ENCODE measurements at places on chromosomes 6 and 20.

DNA sequence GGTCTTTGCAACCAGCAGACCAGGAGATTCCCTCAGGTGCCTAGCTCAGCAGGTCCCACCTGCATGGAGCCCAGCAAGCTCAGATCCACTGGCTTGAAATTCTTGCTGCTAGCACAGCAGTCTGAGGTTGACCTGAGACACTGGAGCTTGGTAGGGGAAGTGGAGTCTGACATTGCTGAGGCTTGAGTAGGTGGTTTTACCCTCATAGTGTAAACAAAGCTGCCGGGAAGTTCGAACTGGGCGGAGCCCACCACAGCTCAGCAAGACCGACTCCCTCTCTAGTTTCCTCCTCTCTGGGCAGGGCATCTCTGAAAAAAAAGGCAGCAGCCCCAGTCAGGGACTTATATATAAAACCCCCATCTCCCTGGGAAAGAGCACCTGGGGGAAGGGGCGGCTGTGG, 34.3 kb downstream of the PRSS35 start:
- no peak for DNase-seq

DNA sequence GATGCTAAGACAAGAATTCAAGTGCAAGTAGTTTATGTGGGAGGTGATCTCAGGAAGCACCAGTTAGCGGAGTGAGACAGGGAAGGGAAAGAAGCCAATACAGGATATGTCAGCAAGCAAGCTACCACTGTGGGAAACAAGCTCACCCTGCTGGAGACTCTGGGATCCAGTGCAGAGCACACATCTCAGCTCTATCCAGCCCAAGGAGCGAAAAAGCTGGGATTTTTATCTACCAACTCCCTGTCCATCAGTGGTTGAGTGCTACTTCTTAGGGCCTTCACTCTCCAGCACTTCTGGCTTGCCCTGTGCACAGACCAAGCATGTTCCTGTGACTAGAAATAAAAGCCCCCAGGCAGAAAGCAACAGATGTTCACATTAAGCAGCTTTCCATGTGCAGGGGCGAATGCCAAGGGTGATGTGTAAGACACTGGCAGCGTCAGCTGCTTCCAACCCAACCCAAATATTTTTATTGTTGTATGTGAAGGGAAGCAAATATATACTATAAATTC, 10.8 kb upstream of the RNF24 start:
- no peak for DNase-seq

DNA sequence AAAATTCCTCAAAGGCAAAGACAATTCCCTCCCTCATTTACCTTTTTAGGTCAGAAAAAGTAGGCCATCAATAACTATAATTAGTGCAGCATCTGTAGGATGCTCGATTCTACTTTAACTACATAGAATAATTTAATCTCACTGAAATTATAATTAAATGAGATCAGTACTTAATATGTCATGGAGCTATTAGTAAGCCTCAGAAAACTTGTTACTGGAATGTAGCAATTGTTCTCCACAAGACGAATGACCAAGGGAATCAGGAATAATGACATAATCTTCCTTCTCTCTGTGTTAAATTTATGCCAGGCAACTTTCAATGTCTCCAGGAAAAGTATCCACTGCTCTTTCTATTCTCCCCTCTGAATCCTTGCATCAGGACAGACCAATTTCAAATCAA, 34.1 kb downstream of the SESN1 start:
- no peak for DNase-seq

DNA sequence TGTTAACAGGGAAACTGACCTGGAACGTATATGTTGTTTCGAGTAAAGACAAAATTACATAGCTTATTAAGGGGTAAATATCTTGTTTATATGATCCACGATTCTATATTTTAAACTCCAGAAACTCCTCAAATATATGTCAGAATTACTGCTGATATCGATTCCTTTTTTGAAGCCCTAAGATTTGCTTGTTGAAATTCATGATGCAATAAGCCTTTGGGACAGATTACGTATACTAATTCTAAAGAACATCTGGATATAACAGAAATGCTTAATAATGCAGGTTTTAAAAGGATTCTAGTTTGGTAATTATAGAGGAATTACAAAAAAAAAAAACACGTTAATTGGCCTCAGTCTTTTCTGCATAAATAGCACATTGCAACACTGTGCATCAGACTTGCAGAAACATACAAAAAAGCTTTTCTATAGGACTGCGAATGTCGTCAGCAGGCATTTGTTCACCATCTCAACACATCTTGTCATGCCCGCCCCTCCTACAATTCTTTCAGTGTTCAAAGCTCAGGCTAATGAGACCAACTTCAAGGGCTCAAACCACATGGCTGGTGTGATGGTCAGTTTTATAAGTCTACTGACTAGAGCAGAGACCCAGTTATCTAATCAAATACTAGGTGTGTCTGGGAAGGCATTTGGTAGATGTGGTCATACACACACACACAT, 74.9 kb downstream of the AGPAT4 start:
- DNase-seq, result no peak

GRCh38 chr6:109253366-109253765, 128.9 kb downstream of the CD164 start:
- no peak for DNase-seq

DNA sequence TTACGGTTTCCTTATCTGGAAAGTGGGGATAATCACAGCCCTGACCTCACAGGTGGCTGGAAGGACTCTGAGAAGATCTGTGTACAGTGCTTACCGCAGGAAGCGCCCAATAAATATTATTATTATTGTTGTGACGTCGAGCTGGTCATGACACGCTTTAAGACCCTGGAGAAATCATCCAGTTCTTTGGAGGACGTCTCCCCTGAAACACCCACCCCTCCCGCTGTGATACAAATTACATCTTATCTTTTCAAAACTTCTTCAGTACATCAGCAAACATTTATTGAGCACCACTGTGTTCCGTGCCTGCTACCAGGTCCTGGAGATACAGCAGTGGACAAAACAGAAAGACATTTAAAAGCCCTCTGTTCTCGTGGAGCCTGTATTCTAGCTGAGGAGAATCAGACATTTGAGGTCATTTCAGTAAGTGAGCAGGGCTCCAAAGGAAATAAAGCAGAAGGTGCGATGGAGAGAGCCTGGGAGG, 118.7 kb downstream of the CEBPB start:
- DNase-seq, result no peak

GRCh38 chr20:16299897-16300296, 273.4 kb downstream of the KIF16B start:
- DNase-seq, result no peak

- no peak for DNase-seq
Observed at GRCh38 chr6:148974351-148974750, 227.5 kb downstream of the UST start.

DNA sequence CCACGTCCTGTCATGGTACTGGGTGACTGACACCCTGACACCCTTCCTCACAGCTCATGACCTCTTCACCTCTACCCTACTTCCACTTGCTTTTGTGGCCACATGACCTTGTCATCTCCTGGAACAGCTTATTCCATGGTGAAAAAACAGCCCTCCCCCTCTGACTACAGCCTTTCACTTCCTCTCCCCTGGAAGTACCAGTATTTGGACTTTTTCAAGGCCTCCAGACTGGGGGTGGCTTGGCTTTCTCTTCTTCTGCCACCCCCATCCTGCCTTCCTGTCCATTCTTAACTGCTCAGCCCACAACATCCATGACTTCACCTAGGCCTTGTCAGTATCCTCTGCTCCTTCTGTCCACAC, 168.4 kb downstream of the CARMIL1 start:
- DNase-seq, result peak; percentile 44

- DNase-seq, result no peak
Observed at GRCh38 chr20:11546939-11547338, 370.8 kb upstream of the BTBD3 start.

DNA sequence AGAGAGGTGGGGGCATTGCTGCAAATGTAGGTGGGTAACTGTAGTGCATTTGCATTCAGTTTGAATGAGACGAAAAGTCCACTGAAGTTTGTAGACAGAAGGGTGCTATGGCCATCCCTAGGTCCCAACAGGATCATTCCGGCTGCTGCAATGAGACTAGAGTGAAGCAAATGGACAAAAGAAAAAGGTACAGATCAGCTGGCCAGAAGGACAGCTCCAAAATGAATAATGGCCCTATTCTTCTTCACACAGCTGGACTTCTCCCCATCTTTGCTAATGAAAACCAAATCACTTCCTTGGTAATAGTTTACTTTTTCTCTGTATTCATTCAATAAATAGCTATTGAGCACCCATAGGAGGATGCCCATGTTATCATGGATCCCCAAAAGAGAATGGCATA, 56.4 kb upstream of the TPD52L1 start:
- DNase-seq, result no peak

DNA sequence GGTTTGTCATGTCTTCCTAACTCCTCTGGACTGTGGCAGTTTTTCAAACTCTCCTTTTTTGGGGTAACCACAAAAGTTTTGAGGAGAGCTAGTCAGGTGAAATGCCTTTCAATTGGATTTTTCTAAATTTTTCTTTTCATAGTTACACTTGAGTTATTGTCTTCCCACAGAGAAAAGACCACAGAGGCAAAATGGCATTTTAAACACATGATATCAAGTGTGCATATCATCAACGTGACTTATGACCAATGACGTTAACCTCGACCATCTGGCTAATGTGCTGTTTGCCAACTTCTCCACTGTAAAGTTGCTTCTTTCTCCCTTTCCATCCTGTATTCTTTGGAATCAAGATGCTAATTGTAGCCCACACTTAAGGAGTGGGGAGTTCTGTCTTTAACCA, 41.3 kb upstream of the SNAP25 start:
- DNase-seq, result no peak

DNA sequence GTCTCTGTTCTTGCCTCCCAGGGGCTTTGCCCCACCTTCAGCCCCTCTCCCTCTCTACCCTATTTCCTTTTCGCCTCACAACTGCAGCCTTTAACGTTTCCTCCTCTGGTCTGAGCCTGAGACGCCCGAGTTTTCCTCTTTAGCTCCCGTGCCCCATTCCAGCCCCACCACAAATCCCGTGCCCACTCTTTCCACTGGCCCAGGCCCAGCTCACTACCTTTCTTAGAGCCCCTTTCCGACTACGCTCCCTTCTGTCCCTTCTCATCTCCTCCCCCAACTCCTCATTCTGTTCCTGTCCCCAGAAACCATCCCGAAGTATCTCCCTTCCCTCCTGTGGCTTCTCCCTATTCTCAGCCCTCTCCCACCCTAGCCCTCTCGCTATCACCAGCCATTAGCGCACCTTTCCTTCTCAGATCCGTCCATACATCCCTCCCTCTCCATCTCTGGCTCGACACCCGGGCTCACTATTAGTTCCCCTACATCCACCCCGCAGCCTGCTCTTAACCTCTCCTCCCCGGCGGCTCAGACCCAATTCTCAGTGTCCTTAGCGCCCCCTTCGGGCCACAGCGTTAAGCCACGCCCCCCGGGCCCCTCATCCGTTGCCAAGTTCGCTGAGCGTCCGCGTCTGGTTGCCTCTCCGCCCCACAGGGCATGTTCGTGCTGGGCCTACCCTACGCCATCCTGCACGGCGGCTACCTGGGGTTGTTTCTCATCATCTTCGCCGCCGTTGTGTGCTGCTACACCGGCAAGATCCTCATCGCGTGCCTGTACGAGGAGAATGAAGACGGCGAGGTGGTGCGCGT, 2.7 kb downstream of the SLC32A1 start:
- DNase-seq, result peak; percentile 47

DNA sequence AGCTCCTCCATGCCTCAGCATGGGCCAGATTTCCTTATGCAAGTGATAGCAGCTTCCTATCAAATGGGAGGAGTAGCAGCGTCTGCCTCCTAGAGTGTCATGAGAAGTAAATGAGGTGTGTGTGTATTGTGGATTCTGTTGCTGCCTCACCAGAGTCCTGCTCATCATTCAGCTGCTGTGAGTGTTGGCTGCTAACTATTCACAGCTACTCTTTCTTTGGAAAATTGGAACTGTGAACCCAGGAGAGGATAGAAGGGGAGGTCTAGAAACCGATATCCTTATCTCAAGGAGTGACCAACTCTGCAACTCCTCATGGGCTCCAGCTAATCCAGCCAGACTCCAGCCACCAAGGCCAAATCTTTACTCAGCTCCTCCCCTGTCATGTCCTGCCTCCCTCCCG, 63.3 kb downstream of the TOX2 start:
- DNase-seq, result no peak

- DNase-seq, result no peak
Observed at GRCh38 chr6:70657706-70658105, 10.0 kb upstream of the SMAP1 start.

DNA sequence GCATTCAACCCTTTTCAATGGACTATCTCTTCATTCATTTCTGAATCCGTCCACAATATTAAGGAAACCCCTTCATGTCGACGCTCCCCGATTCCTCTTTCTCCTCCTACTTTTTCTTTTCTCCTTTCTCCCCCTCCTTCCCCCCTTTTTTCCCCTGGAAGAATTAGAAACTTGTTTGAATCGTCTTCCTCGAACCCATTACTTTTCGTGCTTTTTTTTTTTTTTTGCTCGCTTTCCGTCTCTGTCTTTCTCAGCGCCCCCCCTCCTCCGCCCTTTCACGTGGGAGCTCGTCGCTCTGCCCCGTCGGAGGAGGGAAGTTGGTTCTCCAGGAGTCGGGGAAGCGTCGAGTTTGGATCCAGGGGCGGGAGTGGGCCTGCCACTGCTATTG, 2.3 kb upstream of the NKX2-2 start:
- DNase-seq, result no peak

GRCh38 chr20:51553897-51554486, 11.5 kb upstream of the NFATC2 start:
- DNase-seq, result no peak

- no peak for DNase-seq
Observed at GRCh38 chr20:40763646-40764295, 74.7 kb upstream of the MAFB start.

DNA sequence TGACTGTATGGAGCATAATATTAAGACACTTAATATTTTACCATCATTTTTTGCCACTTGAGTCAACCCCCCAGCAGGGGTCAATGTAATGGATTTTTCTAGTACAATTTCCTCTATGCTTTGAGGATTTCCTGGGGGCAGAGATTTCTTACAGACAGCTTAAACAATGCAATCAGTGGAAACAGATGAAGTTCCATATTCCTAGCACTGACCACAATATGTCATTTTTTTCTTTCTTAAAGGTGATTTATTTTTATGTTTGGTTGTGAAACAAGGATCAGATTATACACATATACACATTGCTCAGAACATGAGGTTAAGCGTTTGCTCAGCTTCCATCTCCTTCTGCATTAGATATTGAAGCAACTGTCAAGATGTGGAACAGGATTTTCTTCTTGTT, 82.0 kb upstream of the ID4 start:
- DNase-seq, result no peak

GRCh38 chr6:101276066-101276465, 117.4 kb upstream of the GRIK2 start:
- DNase-seq, result no peak

GRCh38 chr6:48928937-48929336, 534.1 kb downstream of the MMUT start:
- DNase-seq, result no peak

DNA sequence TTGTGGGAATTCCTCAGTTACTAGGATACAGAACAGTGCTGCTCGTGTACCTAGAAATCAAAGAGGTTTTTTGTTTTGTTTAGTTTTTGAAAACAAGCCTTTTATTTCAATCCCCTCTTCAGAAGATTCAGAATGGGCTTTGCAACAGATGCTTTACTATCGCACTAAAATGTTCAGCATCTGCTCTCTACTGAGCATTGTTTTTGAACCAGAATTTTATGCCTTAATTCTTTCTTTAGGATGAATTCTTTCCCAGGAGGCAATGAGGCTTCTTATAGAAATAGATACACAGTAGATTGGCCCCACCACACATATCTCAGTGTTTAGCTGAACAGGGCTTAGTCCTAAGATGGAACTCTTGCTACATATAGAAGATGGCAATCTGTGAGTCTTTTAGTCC, 95.9 kb upstream of the SPACA1 start:
- DNase-seq, result no peak

GRCh38 chr20:9215539-9215938, 146.7 kb downstream of the PLCB4 start:
- DNase-seq, result no peak

- DNase-seq, result no peak
Observed at GRCh38 chr20:55632592-55632991, 372.7 kb downstream of the CBLN4 start.

Measured in CD4-positive, alpha-beta T cell treated with Interleukin-4 for 1 hour (primary cell).